ENCODE measurements at places on chromosomes 7 and 10.

DNA sequence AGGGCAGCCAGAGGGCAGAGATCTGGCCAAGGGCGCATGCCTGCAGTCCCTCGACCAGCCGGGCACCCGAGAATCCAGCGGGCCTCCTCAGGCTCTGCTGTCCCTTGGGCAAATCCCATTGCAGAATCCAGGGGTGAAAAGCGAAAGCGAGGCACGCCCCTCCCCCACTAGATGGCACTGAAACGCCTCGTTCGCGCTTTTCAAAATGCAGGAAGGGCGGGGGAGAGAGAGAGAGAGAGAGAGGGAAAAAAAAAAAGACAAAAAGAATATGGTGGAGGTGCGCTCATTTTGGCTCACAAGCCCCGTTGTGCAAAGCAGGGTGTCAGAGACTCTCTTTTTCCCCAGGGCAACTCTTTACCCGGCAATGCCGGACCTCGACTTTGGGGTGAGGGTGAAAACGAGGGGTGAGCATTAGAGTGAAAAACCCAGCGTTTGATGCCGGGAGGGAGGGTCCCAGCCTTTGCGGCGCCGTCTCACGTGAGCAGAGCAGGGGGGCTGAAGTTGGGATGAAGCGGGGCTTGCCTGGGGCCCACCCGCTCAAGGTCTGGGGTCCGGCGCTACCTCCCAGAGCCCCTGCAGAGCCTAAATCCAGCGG lies 2.5 kb upstream of the TMEM178B start:
- DNase-seq: peak; percentile 94

DNA sequence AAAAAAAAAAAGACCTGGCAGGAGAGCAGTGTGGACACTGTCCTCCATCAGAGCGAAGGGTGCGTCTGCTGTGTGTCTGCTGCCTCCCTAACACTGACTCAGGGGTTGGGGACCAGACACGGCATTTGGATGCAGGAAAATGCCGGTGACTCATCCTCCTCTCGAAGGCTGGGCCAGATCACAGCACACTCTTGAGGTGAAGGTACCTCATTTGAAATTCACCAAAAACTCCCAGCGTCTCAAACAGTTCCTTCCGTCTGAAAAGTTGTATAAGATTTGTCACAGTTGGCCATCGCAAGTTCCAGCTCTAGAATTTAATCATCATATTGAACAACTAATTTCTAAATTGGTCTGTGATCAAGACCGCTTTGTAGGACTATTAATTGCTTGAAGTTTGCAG lies 118.1 kb upstream of the LYZL2 start:
- DNase-seq: no peak

- DNase-seq: no peak
These were observed 17.6 kb downstream of the BCCIP start for GRCh38 chr10:125840955-125841354.

DNA sequence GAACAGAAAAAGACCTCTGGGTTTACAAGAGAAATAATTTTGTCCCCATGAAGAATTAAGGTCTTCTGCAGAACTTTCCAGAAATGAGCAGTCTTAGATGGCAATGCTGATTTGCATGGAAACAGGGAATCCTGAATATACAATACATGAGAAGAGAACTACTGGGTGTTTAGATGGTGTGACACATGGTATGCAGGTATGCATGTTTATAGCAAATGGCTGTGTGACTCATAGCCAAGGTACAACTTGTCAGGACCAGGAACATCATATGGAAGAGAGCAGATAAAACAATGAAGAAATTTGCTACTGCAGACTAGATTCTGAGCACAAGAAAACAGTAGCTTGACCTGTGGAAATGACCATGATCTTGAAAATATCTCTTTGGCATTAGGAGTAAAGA lies 907.8 kb downstream of the GATA3 start:
- DNase-seq: no peak

- peak; percentile 64 for DNase-seq
These were observed 92.6 kb downstream of the DGKI start for GRCh38 chr7:137753948-137754851.

Measured in NCI-H345 (cell line).